ENCODE measurements at places on chromosomes 1 and 21.
A peak's percentile ranks its signal among the peaks of the same experiment; 100 is the strongest.

DNA sequence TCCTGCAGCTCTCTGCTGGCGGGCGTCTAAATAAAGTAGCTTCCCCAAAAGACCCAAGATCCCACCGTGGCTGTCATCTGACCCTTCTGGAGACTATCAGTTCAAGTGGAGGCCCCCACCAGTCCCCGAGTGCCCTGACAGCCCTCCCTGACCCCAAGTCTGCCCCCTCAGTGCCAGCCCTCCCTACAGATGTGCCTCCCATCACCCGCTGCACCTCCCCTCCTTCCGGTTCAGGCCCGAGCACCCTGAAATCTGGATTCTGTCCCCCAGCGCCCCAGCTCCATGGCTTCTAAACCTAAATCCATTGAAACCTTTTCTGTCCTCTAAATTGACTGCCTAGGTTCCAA, 595 bp downstream of the IL10RB start:
- no peaks in the 10 kb centered on the region for H3K27me3 ChIP-seq
- peak overlapping the region; percentile 95 for H3K4me3 ChIP-seq
- peaks cover 72% of the 10 kb centered on the region for H3K36me3 ChIP-seq
- peak; percentile 45 for DNase-seq

DNA sequence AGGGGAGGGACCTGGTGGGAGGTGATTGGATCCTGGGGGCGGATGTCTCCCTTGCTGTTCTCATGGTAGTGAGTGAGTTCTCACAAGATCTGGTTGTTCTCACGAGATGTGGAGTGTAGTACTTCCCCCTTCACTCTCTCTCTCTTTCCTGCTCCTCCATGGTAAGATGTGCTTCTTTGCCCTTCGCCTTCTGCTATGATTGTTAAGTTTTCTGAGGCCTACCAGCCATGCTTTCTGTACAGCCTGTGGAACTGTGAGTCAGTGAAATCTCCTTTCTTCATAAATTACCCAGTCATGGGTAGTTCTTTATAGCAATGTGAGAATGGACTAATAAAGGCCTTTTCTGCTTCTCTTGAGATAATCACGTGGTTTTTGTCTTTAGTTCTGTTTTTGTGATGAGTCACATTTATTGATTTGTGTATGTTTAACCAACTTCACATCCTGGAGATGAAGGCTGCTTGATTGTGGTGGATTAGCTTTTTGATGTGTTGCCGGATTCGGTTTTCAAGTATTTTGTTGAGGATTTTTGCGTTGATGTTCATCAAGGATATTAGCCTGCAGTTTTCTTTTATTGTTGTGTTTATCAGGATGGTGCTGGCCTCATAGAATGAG, 45.5 kb downstream of the RABGAP1L start:
- peaks cover 51% of the 10 kb centered on the region for H3K36me3 ChIP-seq
- H3K27me3 ChIP-seq, result no peaks in the 10 kb centered on the region
- peak overlapping the region; percentile 36 for H3K4me3 ChIP-seq
- peaks cover 44% of the 10 kb centered on the region for H3K4me1 ChIP-seq
- peak overlapping the region; percentile 76 for H3K27ac ChIP-seq
- no peak for DNase-seq

GRCh38 chr1:161133220-161133740, 813 bp upstream of the DEDD start:
- H3K4me1 ChIP-seq, result peaks cover 39% of the 10 kb centered on the region
- no peak overlapping the region for H3K4me3 ChIP-seq
- peaks cover 32% of the 10 kb centered on the region for H3K36me3 ChIP-seq

DNA sequence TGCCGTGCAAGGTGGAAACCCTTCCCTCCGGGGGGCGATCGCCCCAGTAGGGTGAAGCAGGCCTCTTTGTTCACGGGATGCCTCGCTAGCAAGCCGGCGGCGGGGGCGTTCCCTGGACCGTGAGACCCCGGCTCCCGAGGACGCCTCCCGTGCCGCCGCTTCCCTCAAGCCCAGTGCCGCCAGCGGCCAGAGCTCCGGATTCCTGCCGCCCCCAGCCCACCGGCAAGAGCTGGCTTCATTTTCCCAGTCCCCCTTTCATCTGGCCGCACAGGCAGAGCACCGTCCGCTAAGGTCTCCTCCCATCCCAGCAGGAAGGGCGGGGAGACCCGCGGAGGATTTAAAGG, 16.3 kb downstream of the IER5 start:
- peaks cover 75% of the 10 kb centered on the region for H3K4me1 ChIP-seq
- H3K27ac ChIP-seq, result no peak overlapping the region
- H3K4me3 ChIP-seq, result peak overlapping the region; percentile 78
- peaks cover 35% of the 10 kb centered on the region for H3K27me3 ChIP-seq
- H3K36me3 ChIP-seq, result no peaks in the 10 kb centered on the region

GRCh38 chr1:247681288-247681897, 1.9 kb upstream of the OR13G1 start:
- peak; percentile 25 for DNase-seq
- no peak overlapping the region for H3K27ac ChIP-seq
- H3K27me3 ChIP-seq, result no peaks in the 10 kb centered on the region
- no peaks in the 10 kb centered on the region for H3K4me1 ChIP-seq
- no peak overlapping the region for H3K4me3 ChIP-seq

DNA sequence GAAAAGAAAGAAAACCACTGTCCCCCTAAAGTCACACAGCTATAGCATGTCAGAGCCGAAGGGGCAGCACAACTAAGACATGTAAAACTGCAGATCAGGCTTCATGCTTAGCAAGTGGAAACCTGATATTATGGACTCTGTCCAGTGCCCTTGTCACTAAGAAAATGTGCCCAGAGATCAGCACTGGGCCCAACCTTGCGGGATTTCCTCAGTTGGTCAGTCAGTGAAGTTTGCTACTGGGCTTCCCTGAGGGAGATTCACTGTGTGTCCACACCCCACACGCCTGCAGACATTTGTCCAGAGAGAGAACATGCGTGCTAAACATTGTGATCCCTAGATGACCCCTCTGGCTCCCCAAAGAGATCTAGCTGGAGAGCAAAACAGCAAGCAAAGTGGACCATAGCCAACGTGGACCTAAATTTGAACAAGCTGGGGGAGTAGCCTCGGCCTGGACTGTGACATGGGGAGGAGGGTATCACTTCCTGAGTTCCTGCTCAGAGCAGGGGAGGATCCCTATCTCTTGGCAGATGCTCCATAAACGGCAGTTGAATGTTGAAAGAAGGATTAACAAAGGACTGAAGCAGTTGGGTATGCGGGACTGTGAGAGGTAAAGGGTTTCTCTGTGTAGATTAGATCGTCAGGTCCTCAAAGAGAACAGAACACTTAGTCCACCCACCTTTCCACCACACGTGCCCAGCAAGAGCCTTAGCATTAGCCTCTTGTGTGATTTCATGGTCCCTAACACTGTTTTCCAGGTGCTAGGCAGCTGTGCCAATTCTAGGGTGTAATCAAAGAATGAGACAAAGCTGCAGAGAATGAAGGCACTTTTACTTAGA, 53.6 kb downstream of the GLUL start:
- no peak overlapping the region for H3K27ac ChIP-seq
- no peak for DNase-seq
- H3K36me3 ChIP-seq, result no peaks in the 10 kb centered on the region
- no peaks in the 10 kb centered on the region for H3K4me1 ChIP-seq
- H3K27me3 ChIP-seq, result peaks cover 4% of the 10 kb centered on the region

DNA sequence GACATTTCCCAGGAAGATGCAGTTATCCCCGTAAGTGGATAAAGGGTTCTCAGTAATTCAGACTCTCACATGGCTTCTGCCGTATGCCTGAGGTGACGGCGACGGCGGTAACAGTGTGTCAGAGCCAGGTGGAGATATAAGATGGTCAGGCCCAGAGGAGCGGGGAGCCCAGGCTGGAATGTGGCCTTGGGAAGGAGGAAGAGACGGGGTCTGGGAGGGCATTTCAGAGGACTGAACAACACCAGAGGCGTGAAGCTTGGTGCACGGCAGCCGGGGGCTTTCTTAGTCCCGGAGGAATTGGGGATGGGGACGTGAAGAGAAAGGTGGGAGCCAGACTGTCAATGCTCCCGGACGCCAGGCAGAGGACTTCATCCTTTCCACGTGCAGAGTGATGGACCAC, 1.0 kb downstream of the RER1 start:
- H3K27me3 ChIP-seq, result no peaks in the 10 kb centered on the region
- no peak for DNase-seq
- H3K36me3 ChIP-seq, result peaks cover 43% of the 10 kb centered on the region
- peak overlapping the region; percentile 79 for H3K27ac ChIP-seq

GRCh38 chr1:156644146-156644545, 2.2 kb downstream of the BCAN start:
- no peaks in the 10 kb centered on the region for H3K36me3 ChIP-seq
- no peak overlapping the region for H3K4me3 ChIP-seq
- no peak for DNase-seq

DNA sequence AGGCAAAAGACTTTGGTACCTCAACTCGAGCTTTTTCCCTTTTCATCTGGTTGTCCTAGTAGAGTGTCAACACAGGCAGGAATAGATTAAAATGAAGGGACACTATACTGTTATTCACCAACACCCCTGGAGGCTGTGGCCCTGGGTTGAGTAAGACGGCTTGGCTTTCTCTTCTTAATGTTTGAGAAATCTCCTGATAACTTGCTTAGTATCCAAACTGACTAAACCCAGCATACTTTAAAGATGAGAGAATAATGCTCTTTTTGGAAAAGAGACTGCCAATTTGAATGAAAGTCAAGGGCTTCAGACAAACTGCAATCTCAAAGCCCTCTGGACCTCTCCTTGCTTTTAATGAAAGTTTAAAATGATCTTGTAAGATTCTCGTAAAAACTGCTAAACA, 2.6 kb upstream of the SLC30A1 start:
- peaks cover 43% of the 10 kb centered on the region for H3K4me1 ChIP-seq
- H3K4me3 ChIP-seq, result no peak overlapping the region
- no peak for DNase-seq
- no peaks in the 10 kb centered on the region for H3K36me3 ChIP-seq
- peaks cover 5% of the 10 kb centered on the region for H3K27me3 ChIP-seq

DNA sequence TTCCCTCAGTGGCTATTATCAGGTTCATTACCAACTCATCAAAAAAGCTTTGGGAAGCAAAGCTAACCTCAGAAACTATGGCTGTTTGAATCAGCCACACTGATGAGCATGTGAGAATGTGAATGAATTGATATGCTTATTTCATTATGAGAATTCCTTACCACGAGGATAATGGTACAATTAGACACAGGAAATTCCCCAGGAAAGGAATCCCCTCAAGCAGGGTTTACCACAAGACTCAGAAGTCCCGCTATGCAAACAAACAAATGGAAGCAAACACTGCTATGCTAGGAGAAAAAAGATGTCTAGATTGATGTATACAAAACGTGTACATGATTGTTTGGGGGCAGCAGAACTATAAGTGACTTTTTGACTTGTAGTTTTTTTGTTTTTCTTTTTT, 205.0 kb downstream of the HMCN1 start:
- no peak overlapping the region for H3K27ac ChIP-seq
- H3K4me3 ChIP-seq, result no peak overlapping the region
- H3K4me1 ChIP-seq, result no peaks in the 10 kb centered on the region
- DNase-seq, result no peak

- no peaks in the 10 kb centered on the region for H3K36me3 ChIP-seq
- H3K4me3 ChIP-seq, result no peak overlapping the region
- H3K27me3 ChIP-seq, result no peaks in the 10 kb centered on the region
- no peaks in the 10 kb centered on the region for H3K4me1 ChIP-seq
These were observed 123.0 kb downstream of the LYPLAL1 start for GRCh38 chr1:219296430-219297355.

DNA sequence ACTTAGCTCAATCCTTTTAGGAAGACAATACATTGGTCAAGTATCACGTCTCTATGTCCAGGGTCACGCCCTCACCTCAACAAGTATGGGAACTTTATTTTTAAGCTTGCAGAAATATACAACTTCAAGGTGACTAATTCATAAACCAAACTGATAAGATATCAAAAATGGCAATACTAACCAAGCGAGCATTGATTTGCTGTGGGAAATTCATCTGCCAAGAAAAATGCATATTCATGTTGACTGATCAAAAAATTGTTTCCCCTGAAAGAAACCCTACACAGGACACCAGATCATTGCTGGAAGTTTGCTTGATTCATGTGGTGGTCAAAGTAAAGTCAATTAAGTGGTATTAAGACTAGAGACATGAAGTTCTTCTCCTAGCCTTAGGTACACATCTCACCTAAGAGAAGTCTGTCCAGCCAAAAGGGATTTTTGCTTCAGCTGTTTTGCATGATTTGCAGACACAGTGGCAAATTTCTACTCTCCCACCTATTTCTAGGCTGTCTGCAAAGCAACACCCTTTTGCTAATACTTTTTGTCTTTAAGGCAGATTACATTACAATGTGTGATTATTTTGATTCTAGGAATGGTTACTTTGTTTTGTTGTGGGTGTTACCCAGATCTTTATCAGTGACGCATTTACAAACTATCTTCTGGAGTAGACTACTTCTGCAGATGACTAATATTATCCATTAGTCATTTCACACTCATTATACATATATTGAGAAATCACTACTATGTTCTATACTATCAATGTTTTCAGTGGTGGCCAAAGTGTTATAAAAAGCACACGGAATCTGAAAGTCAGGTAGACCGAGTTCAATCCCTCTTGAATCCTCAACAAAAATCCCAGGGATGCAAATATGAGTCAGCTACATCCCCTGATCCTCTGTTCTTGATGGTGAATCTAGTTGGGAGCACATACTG, 12.4 kb downstream of the SAMSN1 start:
- DNase-seq, result no peak
- H3K4me1 ChIP-seq, result peaks cover 77% of the 10 kb centered on the region
- no peaks in the 10 kb centered on the region for H3K27me3 ChIP-seq
- H3K27ac ChIP-seq, result peak overlapping the region; percentile 97

DNA sequence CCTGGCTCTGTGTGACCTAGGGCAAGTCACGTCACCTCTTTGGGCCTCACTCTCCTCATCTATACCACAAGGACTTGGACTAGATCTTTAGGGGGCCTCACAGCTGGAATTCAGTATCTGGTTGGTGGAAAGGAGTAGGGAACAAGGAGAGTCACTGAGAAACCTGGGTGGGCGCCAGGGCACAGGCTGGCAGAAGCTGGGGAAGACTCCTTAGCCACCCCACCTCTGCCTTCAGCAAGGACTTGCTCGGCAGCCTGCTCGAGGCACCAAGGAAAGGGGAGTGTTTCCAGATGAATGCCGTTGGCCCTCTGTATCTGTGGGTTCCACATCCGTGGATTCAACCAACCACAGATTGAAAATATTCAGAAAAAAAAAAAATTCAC, 1.2 kb upstream of the OPTC start:
- no peak overlapping the region for H3K4me3 ChIP-seq
- no peak for DNase-seq
- H3K27me3 ChIP-seq, result peaks cover 14% of the 10 kb centered on the region
- no peak overlapping the region for H3K27ac ChIP-seq

DNA sequence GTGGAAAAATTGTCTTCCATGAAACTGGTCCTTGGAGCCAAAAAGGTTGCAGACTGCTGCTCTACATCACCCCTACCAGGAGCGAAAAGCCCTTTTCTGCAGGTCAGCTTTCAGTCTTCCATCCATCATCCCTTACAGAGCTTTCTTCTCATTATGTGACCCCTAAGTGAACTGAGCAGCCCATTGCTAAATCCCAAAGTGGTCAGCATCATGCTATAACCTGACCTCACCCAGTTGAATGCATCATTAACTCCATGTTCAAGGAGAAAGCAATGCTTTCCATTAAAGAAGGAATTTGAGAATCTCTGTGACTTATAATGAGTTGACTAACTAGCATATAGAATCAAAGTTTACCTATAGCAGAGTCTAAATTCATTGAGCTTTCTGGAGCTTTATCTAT, 10.4 kb upstream of the IL24 start:
- no peak overlapping the region for H3K4me3 ChIP-seq
- peaks cover 30% of the 10 kb centered on the region for H3K4me1 ChIP-seq
- no peak for DNase-seq
- H3K36me3 ChIP-seq, result no peaks in the 10 kb centered on the region

- peaks cover 63% of the 10 kb centered on the region for H3K36me3 ChIP-seq
- H3K27me3 ChIP-seq, result no peaks in the 10 kb centered on the region
- H3K27ac ChIP-seq, result peak overlapping the region; percentile 86
- peak overlapping the region; percentile 91 for H3K4me3 ChIP-seq
- peaks cover 66% of the 10 kb centered on the region for H3K4me1 ChIP-seq
- DNase-seq, result no peak
These were observed 1.0 kb downstream of the PRDX6 start for GRCh38 chr1:173478094-173478674.
